ENCODE measurements at places on chromosomes 6 and 20.
A peak's percentile ranks its signal among the peaks of the same experiment; 100 is the strongest.

DNA sequence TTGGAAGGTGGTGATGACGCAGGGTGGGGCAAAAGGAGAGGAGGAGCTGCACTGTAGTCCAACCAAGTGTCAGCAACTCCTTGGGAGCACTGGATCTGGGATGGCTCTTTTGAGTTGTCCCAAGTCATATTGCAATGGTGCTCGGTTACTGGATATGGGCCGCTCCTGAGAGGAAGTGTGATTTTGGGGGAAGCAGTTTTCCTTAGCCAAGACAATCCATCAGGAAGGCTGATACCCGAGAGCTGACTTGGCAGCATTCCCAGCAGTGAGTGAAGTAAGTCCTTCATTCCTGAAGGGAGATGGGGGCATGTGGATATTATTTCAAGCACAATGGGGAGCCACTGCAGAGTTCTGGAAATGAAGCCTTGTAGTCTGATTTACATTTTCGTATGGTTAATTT lies 354.1 kb downstream of the RFPL4B start:
- DNase-seq, result no peak

GRCh38 chr6:48615041-48615440 lies 504.0 kb upstream of the PTCHD4 start:
- no peak for DNase-seq

GRCh38 chr20:35908007-35908406 lies 46.3 kb downstream of the SCAND1 start:
- DNase-seq, result no peak

DNA sequence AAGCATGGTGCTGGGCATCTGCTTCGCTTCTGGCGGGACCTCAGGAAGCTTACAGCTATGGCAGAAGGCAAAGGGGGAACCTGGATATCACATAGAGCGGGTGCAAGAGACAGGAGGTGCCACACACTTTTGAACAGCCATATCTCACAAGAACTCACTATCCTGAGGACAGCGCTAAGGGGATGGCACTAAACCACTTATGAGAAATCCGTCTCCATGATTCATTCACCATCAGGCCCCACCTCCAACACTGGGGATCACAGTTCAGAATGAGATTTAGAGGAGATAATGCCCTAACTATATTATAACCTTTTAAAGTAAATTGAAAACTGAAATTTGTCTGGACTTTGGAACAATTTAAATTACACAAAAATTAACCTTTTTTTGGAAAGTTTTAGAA lies 37.8 kb upstream of the SUMO4 start:
- no peak for DNase-seq

DNA sequence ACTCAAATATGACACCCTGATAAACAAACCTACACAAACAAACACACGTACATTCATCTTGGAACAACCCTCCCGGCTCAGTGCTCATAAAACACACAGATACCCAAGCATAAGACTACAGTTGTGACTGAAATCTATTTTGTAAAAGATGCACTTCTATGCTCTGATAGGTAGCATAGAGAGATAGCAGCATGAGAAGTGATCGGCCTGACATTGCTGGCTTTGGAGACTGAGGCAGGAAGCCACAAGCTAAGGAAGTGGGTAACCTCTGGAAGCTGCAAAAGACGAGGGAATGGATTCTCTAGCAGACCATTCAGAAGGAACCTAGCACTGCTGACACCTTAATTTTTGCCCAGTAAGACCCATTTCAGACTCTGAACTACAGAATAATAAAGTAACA lies 1.6 kb upstream of the RNF39 start:
- no peak for DNase-seq

DNA sequence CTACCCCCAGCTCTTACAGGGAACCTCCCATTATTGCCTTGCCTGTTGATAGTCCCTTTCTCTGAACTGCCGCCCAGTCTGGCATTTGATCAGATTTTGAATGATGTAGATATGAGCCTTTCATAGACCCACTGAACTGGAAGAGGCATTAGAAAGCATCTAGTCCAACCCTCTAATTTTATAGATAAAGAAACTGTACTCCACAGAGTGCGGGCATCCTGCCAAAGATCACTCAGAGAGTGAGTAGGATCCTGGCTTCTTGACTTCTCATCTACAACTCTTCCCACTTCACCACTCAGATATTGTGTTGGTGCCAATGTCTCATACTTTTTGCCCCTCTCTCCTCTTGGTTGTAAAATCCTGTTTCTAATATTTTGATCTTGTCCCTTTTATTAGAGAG lies 179.2 kb upstream of the BMP2 start:
- DNase-seq, result peak; percentile 52

- DNase-seq, result no peak
These were observed 84.1 kb downstream of the SLC23A2 start for GRCh38 chr20:4916971-4917881.

- no peak for DNase-seq
These were observed 309.2 kb downstream of the QKI start for GRCh38 chr6:163723759-163724158.

GRCh38 chr20:21682521-21682954 lies 22.9 kb upstream of the PAX1 start:
- no peak for DNase-seq

- no peak for DNase-seq
These were observed 54.3 kb upstream of the BACH2 start for GRCh38 chr6:90350689-90351554.

GRCh38 chr20:56778765-56779195 lies 149.7 kb downstream of the TFAP2C start:
- no peak for DNase-seq
